ENCODE measurements at places on chromosomes 16 and 17.

GRCh38 chr16:70751593-70751992 lies 49.4 kb downstream of the VAC14 start:
- no peak for DNase-seq

DNA sequence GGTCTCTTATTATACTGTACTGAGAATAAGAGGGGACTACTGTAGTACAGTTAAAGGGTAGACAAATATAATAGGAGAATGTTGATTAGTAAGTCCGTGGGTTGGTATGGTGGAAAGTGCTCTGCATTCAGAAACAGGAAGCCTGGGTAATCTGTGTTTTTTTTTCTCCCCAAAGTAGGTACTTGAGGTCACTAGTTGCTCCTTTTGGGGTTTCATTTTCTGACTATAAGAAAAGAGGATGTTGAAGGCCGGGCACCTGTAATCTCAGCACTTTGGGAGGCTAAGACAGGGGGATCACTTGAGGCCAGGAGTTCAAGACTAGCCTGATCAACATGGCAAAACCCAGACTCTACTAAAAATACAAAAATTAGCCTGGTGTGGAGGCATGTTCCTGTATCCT lies 42.0 kb upstream of the MMD start:
- DNase-seq, result no peak

DNA sequence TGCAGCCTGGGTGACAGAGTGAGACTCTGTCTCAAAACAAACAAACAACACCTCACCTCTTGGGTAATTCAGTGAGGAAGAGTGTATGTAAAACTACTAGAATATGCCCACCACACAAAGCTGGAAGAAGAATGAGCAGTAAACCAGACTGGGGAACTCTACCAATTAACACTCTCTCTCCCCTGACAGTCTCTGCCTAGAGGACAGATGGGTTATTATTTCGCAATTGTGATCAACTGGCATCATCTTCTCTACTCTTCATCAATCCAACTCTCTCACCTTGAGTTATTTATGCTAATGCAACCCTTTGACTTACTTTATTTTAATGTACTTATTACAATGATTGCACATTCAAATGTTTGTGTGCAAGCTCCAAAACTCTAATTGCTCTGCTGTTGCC lies 205.6 kb downstream of the XYLT1 start:
- DNase-seq, result no peak

DNA sequence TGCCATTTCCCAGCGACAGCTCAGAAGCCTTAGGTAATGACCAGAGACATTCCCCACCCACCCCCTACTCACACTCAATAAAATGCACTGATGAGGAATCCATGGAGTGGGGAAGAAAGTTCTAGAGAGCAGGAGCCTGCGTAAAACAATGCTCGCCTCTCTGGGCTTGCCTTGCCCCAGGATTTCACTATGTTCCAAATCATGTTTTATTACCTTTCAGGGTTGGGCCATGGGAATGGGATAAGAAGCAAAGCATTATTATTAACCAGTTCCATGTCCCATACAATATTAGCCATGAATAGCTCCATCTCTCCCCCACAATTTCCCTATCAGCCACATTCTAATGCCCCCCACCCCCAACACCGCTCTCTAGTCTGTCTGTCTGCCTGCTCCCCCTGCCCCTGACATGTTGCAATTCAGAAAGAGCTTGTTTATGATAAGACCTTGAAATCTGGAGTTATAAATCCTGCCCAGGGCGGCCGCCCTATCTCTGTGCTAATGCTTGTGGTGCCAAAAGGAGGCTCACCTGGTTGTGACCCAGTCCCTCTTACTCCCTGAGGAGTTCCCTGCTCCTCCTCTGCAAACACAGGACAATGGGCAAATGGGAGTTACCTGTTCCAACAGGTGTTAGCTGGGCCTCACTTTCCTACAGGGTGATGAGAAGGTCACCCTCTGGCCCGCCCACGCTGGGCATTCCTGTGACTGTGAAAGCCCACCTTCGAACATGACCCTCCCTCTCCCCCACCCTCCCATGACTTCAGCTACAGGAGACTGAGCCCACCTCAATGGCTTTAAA lies 28.0 kb upstream of the DDX52 start:
- DNase-seq, result no peak

GRCh38 chr16:783404-784161 lies 4.6 kb downstream of the RPUSD1 start:
- peak; percentile 46 for DNase-seq

- DNase-seq, result peak; percentile 33
Measured at GRCh38 chr16:66474750-66475199, 47.7 kb downstream of the BEAN1 start.

- no peak for DNase-seq
Measured at GRCh38 chr17:61075988-61076387, 323.7 kb upstream of the TBX2 start.

GRCh38 chr17:19015428-19015827 lies 10.9 kb upstream of the FAM83G start:
- no peak for DNase-seq

- DNase-seq, result no peak
Measured at GRCh38 chr17:39742126-39742855, 4.6 kb downstream of the GRB7 start.

DNA sequence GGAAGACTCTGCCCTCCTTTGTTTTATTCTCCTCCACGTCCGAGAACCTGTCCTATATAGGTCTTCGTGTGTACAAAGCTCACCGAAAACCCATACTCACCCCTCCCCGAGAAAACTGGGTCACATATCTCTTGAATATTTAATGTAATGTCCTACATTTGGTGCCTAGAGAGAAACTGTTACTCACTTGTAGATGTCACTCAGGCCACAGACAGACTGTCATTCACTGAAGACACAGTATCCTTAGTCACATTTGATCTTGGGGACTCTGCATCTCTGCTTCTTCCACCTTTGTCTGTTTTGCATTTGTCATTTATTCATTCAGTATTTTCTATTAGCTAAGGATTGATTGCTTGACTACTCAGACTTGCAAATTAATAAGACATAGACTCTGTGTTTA lies 131.8 kb upstream of the TBX2 start:
- DNase-seq, result no peak

- no peak for DNase-seq
Measured at GRCh38 chr17:82365606-82366295, 5.8 kb upstream of the UTS2R start.

GRCh38 chr16:78985716-78986605 lies 614.6 kb downstream of the MAF start:
- no peak for DNase-seq

DNA sequence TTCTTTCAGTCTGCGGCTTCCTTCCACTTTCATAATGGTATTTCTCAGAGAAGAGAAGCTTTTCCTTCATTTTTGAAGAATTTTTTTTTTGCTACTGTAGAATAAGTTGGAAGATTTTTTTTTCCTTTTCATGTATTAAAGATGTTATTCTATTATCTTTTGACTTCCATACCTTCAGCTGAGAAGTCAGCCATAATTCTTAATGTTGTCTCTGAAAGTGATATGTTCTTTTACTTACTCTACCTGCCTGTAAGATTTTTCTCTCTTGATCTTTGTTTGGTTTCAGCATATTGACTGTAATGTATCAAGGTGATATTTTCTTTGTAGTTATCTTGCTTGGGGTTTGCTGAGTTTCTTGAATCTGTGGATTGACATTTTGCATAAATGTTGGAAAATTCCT lies 143.5 kb upstream of the TOX3 start:
- DNase-seq, result no peak

GRCh38 chr17:9612006-9612405 lies 33.3 kb upstream of the USP43 start:
- DNase-seq, result no peak

DNA sequence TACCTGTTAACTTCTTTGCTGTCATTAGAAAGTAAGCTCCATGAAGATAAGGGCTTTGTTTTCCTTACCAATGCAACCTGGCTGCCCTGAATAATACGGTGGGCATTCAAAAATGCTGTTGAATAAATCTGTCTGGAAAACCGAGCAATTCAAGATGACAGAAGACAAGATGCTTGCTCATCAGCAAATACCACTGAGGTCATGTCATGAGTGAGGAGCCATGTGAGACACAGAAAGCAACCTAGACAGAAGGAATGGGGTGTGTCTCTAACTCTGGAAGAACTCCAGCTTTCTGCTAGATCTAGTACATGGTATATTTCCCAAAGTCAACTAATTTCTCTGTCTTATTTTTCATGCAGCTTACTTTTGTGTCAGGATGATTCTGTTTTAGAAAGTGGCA lies 64.2 kb downstream of the STH start:
- DNase-seq, result no peak

- no peak for DNase-seq
Measured at GRCh38 chr16:64365448-64365931, 756.4 kb downstream of the CDH11 start.

DNA sequence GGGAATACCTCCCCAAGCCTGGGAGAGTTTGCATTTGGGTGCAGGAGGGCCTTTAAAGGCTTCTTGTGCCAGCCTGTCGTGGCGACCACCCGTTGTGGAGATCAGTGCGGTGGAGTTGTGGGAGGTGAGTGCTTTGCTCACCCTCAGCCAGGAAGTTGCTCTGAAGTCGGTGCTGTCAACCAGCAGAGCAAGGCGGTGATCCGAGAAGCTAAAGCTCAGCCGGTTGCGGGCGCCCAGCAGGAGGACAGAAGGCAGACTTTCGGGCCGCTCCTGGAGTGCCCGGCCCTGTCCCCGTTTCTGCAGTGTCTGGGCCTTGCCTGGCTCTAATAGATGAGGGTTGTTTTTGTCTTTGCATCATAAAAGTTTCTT lies 1.4 kb downstream of the UBE2I start:
- DNase-seq, result no peak

GRCh38 chr16:20202747-20203146 lies 124.6 kb downstream of the GP2 start:
- no peak for DNase-seq

GRCh38 chr17:48728232-48729231 lies at the start of gene HOXB13:
Gene HOXB13 (minus strand): TSS chr17:48728750. CDS start chr17:48728593, 157 bp downstream.
- DNase-seq, result no peak

DNA sequence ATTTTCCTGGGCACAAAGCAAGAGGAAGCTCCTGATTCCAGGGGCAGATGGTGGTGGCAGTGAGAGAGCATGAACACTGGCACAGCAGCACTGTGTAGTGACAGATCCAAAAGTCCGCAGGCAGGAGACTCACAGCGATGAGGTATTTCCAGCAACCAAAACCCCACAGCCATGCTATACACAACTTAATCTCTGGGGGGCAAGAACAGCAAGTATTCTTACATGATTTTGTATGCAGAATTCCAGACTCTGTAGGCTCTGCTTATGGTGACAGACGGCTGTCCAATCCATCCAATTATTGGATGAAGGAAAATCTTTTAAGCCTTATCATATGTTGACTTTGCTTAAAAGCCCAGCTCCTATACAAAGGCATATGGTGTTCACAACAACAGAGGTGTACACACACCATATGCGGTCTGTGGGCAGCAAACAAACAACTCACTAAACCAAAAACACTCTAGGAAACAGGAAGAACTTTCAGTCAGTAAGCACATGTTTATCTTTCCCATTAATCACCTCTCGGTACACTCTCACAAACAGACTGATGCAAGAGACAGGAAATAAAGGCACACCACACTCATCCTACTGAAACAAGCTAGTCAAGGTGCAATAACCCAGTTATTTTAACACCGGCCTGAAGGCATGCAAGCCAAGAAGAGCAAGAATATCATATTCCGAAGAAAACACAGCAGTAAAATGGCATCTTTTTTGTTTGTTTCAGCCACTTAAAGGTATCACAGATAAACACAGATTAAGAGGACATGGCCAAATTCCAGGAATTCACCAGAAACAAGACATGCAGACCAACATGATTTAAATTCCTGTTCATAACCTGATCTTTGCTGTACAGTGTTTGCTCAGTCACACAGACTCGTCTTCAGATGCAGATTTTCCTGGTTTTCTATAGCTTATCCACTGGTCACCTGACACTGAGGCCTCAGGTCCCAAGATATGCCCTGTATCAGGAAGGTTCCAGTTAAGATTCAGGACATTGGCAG lies 47.8 kb downstream of the ERN1 start:
- no peak for DNase-seq

- no peak for DNase-seq
Measured at GRCh38 chr16:6309271-6309670, 1023.4 kb upstream of the RBFOX1 start.
